Osteoblast (primary cell): ENCODE measurements at places on chromosomes 12 and 14. TPM values are rescaled to one million over a fixed set of nuclear protein-coding genes. Genes with fewer than 3 reads are reported as not detected.
A peak's percentile ranks its signal among the peaks of the same experiment; 100 is the strongest.

Gene NEUROD4
- not detected in 2 replicates for total RNA-seq

DNA sequence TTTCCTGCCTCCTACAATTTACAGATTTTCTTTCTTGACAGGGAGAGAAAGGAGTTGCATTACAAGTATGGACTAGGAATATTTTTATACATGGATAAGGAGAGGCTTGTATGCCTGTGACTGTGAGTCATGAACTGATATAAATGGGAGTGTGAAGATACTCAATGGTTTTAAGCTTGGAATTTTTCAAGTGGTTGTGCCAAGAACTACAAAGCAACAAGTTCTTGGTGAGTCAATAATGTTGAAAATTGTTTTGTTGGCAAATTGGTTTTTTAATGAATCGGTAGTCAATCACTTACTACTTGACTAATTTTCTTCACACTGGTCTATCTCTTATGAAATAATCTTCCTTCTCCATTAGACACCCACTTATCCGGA, 58.9 kb upstream of the HMGA2 start:
- H3K36me3 ChIP-seq: no peaks in the 10 kb centered on the region
- peaks cover 9% of the 10 kb centered on the region for H3K4me1 ChIP-seq
- no peak overlapping the region for H3K4me3 ChIP-seq
- no peaks in the 10 kb centered on the region for H3K27me3 ChIP-seq
- H3K27ac ChIP-seq: no peak overlapping the region

GRCh38 chr14:105436402-105436801, 16.8 kb downstream of the MTA1 start:
- peaks cover 6% of the 10 kb centered on the region for H3K4me1 ChIP-seq
- no peaks in the 10 kb centered on the region for H3K27me3 ChIP-seq
- no peak for DNase-seq
- peaks cover 2% of the 10 kb centered on the region for H3K36me3 ChIP-seq
- no peak overlapping the region for H3K4me3 ChIP-seq

GRCh38 chr12:56836800-56837663, 73.9 kb downstream of the HSD17B6 start:
- peak overlapping the region; percentile 33 for H3K4me3 ChIP-seq
- peak; percentile 15 for DNase-seq
- no peaks in the 10 kb centered on the region for H3K36me3 ChIP-seq
- no peak overlapping the region for H3K27ac ChIP-seq
- H3K27me3 ChIP-seq: peaks cover 7% of the 10 kb centered on the region

GRCh38 chr14:66758031-66758613, 250.2 kb downstream of the GPHN start:
- H3K4me1 ChIP-seq: no peaks in the 10 kb centered on the region
- no peak overlapping the region for H3K4me3 ChIP-seq
- no peaks in the 10 kb centered on the region for H3K36me3 ChIP-seq
- no peak for DNase-seq

- no peaks in the 10 kb centered on the region for H3K36me3 ChIP-seq
- no peaks in the 10 kb centered on the region for H3K4me1 ChIP-seq
- no peak for DNase-seq
- H3K27ac ChIP-seq: no peak overlapping the region
Observed at GRCh38 chr12:5148880-5149279, 105.2 kb downstream of the KCNA5 start.
